Stimulated activated CD8-positive, alpha-beta memory T cell treated with anti-CD3 and anti-CD28 coated beads, Interleukin-2, amount 100 ng/mL, for 48 hours (primary cell): ENCODE measurements at places on chromosomes 16 and 17.

DNA sequence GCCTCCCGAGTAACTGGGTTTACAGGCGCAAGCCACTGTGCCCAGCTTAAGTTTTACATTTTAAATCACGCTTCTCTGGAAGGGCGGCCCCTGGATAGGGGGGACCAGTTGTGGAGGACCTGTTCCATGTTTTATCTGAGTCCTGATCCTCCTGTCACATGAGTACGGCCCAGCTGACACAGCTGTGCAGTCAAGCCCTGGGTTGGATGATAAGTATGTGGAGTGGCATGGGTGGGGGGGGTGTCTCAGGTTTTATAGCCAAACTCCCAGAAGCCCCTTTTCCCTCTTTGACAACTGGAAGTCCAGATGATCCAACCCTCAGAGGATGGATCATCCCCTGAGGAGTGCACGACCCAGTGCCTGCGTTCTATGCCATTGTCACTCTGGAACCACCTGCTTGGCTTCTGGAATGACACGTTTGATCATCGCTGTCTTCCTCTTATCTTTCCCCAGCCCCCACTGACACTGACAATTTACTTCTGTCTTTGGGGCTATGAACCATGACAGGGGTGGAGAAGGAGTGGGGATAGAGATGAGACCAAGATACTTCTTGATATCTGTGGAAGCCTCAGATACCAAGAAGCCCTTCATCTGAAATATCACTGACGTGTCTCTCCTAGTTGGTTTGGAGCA is 191.2 kb downstream of the MSI2 start:
- no peak for DNase-seq

DNA sequence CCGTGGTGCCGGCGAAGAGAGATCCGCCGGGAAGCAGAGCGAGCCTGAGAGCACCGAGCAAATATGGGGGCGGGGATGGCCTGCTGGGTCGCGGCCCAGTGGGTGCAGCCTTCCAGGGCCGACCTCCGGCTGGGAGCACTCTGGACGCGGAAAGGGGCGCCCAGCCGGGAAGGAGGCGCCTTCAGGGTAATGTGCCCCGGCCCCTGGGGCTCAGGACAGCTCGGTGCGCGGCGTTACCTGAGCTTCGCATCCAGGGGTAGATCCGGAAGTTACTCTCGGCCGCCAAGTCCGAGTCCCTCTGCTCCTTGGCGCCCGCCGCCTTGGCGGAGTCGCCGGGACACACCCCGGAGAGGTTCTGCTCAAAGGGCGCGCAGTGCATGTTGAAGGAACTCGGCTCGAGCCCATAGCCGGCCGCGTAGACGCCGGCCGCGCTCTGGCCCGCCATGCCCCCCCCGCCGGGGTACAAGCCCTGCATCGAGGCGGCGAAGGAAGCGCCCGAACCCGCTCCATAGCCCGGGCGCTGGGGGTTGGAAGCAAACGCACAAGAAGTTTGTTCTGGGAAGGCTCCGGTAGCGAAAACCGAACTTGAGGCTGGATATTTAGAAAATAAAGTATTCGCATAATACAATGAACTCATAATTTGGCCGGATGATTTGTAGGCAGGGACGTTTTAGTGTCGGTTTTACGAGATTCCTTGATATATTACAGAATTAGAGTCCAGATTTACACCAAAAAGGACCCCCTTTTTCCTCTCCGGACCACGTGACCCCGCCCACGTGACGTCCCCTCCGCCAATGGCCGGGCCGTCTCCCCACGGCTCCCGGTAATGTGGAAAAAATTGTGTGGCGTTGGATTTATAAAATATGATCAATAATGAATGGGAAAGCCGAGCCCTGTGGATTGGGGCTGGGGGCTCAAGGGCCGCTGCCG is at the start of gene HOXB7:
HOXB7 (minus strand) TSS at position 736 of the 930 bp plus-strand sequence; CDS start at position 637, 99 bp downstream.
- DNase-seq = peak; percentile 62

- no peak for DNase-seq
Measured at GRCh38 chr17:82776454-82776853, 24.6 kb downstream of the TBCD start.

DNA sequence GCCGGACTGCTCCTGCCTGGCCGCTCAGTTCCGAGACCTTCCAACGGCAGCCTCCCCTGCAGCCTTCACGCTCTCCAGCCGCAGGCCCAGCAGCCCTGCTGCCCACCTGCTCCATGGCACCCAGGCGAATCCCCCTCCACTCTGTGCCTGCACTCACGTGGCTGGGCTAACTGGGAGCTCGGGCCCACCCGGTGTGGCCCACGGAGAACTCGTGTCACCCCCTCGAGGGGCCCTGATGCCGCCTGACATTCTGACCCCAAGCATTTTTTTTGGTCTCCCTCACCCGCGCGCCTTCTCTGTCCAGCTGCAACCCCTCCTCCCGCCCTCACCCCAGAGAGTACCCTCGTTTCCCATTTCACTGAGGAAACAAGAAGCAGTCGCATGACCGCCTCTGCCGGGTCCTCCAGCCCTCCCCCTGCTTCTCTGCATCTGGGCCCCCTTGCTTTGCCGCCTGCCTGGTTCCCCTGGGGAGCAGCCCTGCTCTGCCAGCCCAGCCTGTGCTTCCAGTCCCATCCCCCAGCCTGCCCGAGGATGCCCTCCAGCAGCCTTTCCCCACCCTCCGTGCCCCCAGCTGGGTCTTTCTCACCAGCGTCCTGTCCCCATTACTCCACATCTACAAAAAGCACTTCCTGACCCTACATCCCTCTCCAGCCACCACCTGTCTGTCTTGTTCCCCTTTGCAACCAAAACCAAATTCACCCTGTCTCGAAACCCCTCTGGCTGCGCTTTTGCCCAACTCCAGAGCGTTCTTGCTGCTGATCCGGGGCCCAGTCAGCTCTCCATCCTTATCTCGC is 146.4 kb upstream of the CHMP6 start:
- no peak for DNase-seq

DNA sequence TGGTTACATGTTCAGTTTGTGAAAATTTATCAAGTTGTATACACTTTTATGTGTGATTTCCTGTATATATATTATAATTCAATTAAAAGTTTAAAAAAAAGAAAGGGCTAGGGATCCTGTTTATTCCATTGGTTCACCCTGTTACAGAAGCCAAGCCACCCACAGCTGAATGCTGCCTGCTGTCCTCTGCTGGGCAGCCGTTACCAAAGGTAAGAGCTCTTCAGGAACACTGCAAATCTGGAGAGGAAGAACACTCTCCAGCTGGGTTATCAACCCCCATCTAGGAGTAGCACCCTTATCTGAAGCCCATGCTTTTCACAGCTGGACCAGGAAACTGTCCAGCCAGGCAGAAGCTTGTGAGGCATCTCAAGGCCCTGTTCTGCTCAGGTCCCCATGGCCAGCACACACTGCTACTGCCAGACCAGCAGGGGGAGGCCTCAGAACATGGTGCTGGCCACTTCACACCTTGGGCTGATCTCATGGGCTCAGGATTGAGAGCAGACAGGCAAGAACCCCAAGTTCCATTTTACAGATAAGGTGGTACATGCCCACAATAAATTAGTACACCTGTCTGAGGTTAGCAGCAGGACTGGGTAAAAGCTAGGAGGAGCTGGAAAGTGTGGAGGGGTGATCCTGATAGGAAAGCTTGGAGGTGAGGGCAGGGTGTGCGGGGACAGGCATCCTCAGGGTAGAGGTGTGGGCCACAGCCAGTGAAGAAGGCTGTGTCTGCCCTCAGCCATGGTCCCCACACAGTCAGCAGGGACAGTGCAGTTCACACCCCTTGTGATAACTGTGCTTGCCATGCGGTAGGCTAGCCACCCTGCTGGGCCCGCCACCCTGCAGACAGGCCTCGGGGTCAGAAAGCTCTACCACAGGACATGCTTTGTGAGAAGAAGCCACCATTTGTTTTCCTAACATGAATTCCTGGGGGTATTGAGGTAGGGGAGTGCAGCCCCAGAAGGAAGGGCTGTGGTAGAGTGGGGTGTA is 54.3 kb upstream of the SREBF1 start:
- peak; percentile 14 for DNase-seq

- no peak for DNase-seq
Measured at GRCh38 chr17:55444471-55445441, 23.1 kb upstream of the MMD start.

GRCh38 chr17:40910441-40910841 is 25.4 kb upstream of the KRT20 start:
- DNase-seq = no peak

GRCh38 chr17:80035687-80035936 is at the start of gene TBC1D16:
Gene TBC1D16 (minus strand): TSS chr17:80035872. CDS start chr17:80013547, 22,325 bp downstream.
- no peak for DNase-seq

DNA sequence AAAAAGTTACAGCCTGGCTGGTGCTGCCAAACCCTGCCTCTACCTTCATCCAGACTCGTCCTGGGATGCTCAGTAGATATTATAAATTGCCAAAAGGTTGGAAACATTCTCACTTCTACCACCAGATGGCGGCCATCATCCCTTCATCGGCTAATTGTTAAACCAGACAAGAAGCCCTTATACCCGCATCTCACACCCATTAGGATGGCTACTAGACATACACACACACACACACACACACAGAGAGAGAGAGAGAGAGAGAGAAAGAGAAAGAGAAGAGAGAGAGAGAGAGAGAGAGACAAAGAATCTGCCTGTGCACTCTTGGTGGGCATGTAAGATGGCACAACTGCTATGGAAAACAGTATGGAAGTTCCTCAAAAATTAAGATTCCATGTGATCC is 15.0 kb upstream of the SCIMP start:
- DNase-seq = peak; percentile 22

- no peak for DNase-seq
Measured at GRCh38 chr16:47905771-47906170, 250.0 kb downstream of the ABCC12 start.

DNA sequence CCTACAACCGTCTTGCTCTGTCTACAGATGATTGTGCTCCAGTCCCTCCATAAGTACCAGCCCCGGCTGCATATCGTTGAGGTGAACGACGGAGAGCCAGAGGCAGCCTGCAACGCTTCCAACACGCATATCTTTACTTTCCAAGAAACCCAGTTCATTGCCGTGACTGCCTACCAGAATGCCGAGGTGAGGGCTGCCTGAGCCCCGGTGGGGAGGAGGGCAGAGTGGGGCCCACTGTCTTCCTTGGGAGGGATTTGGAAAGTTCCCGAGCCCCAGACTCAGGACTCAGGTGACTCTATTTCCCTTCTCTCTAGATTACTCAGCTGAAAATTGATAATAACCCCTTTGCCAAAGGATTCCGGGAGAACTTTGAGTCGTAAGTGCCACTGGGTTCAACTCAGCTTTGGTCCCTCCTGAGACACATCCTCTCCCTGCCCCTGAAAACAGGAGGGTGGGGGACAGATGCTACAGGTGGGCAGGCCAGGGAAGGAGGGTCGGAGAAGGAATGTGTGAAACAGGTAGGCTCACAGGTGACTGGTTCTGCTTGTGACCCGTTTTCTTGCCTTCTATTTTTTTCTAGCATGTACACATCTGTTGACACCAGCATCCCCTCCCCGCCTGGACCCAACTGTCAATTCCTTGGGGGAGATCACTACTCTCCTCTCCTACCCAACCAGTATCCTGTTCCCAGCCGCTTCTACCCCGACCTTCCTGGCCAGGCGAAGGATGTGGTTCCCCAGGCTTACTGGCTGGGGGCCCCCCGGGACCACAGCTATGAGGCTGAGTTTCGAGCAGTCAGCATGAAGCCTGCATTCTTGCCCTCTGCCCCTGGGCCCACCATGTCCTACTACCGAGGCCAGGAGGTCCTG is 11.4 kb downstream of the TBX21 start:
- DNase-seq = no peak

- no peak for DNase-seq
Measured at GRCh38 chr16:66844342-66845079, at the start of gene CA7. Gene CA7 (plus strand): TSS chr16:66844414. CDS start chr16:66844488, 74 bp downstream.

DNA sequence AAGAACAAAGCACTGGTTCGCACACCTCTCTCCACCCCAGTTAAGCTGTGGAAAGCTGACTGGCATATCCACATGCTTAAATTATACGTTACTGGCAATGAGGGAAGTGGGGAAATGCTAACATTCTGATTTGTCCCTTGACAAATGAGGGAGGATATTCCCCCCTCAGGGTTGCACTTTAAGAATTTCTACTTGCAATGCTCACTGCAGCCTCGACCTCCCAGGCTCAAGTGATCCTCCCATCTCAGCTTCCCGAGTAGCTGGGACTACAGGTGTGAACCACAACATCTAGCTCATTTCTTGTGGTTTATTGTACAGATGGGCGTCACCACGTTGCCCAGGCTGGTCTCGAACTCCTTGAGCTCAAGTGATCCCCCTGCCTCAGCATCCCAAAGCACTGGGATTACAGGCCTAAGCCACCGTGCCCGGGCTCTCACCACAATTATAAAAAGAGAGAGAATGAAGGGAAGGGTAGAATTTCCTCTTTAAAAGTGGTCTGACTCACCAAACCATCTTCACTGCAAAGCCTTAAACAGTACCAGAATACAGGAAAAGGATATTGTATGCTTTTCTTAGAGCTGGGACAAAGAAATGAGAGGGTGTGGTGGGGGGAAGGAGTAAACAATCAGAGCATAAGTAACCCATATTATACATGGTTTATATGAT is 38.9 kb downstream of the KANSL1 start:
- DNase-seq = no peak

- DNase-seq = peak; percentile 51
Measured at GRCh38 chr17:81345228-81346089, 49.8 kb upstream of the BAHCC1 start.

DNA sequence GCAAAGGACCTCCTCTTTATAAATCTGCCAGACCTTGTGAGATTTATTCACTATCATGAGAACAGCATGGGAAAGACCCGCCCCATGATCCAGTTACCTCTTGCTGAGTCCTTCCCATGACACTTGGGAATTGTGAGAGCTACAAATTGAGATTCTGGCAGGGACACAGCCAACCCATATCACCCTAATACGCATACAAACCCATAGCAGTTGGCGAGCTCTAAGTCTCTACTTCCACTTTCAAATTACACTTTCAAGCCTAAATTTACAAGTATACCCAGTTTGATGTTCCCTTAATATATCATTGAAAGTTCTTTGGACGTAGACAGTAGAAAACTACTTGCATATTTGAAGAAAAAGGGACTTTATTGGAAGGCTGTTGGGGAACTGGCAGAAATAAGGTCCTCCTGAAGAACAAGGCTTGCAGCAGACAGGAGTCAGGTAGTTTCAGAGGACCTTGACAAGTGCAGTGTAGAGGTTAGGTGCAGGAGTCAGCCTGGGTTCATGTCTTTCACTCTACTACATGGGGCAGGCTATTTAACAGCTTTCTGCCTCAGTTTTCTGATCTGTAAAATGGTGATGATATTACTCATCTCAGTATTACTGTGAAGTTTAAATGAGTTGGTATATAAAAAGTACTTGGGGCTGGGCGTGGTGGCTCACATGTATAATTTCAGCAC is 107.9 kb upstream of the EEF2KMT start:
- no peak for DNase-seq

DNA sequence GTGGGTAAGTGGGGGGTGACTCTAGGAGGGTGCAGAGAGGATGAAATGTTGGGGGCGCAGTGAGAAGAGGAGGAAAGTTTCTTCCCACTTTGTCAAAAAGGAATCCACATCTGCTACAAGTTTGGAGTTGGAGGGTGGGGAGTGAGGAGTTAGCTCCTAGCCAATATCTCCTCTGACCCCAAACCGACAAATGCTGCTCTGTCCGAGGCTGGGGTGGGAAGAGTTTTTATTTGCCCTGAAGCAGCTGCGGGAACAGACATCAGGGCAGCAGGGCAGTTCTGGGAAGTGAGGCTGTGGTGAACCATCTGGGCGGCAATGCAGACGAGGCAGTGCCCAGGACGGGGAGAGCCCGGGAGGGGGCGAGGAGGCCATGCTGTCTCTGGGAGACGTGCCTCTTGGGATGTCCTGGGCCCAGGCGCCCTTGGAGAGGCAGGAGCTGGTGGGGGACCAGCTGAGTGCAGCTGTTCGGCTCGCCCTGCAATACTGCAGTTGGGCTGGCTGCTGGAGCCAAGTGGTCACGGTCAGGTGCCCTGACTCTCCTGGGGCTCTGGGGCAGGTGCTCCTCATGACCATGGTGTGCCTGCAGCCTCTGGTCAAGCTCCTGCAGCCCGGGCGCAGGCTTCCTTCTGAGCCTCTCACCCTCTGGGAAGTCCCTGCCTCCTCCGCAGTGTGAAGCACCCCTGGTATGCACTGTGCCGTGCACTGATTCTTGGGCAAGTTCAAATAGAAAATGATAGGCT is 6.4 kb upstream of the SOCS3 start:
- no peak for DNase-seq
